ENCODE measurements at places on chromosomes 2 and 18. TPM values are rescaled to one million over a fixed set of nuclear protein-coding genes. Genes with fewer than 3 reads are reported as not detected.
A peak's percentile ranks its signal among the peaks of the same experiment; 100 is the strongest.

DNA sequence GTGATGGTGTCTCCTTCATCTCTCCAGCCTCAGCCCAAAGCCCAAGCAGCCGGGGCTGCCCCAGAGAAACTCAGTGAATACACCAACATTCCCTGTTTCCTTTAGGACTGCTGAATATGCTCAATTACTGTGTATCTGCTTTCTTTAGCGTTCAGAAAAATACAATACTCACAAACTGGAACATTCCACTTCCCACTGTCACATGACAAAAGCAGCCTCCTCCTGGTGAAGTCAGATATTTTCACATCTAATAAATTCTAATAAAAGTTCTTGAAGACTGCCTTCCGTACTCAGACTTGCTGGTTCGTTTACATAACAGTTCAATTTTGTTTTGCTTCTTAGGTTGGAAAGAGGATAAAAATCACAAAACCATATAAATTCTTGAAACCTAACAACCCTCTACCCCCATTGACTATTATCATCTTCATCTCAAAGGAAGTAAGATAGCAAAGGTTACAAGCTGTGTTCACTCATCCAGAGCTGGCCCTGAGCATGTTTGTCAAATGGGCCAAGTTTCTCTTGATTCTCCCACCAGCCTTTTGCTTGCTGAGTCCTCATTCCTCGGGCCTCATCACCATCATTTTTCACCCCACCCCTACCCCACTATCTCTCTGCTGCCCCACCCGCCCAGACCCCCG lies 190.8 kb upstream of the HNRNPA3 start:
- no peak for DNase-seq
- no peaks in the 10 kb centered on the region for H3K36me3 ChIP-seq
- H3K27ac ChIP-seq = no peak overlapping the region
- no peaks in the 10 kb centered on the region for H3K4me1 ChIP-seq
- peaks cover 2% of the 10 kb centered on the region for H3K27me3 ChIP-seq
- no peak overlapping the region for H3K4me3 ChIP-seq

- DNase-seq = no peak
- peaks cover 2% of the 10 kb centered on the region for H3K27me3 ChIP-seq
- no peaks in the 10 kb centered on the region for H3K4me1 ChIP-seq
- H3K4me3 ChIP-seq = no peak overlapping the region
- H3K27ac ChIP-seq = no peak overlapping the region
- H3K36me3 ChIP-seq = no peaks in the 10 kb centered on the region
These were observed 549.4 kb upstream of the SALL3 start for GRCh38 chr18:78430131-78430758.

ERBB4 gene
- not detected for total RNA-seq

- no peak for DNase-seq
- H3K36me3 ChIP-seq = no peaks in the 10 kb centered on the region
- H3K27me3 ChIP-seq = no peaks in the 10 kb centered on the region
- no peak overlapping the region for H3K4me3 ChIP-seq
- no peaks in the 10 kb centered on the region for H3K4me1 ChIP-seq
- no peak overlapping the region for H3K27ac ChIP-seq
These were observed 19.1 kb upstream of the MC4R start for GRCh38 chr18:60391571-60392226.

GALNT5 gene
- not detected for total RNA-seq

ITGAV gene
- 7.5 TPM for total RNA-seq

DNA sequence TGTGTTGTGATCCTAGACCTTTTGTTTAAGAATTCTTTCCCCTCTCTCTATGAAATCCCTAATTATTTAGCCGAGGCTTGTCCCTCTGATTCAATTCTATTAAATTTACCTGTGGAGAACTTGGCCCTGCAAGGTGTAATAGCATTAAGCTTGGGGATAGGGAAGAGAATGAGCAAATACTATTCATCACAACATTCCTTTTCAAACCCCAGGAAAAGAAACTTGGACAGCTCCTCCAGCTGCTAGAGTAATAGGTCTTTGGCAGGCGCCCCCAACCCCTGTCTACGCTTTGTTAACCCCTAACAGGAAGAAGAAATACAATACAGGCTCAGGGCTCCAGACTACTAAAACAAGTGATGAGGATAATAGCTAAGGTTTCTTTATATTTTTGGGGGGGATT lies 957.0 kb downstream of the CPS1 start:
- H3K36me3 ChIP-seq = no peaks in the 10 kb centered on the region
- H3K27me3 ChIP-seq = no peaks in the 10 kb centered on the region
- DNase-seq = no peak
- no peaks in the 10 kb centered on the region for H3K4me1 ChIP-seq

- H3K27me3 ChIP-seq = no peaks in the 10 kb centered on the region
- H3K4me3 ChIP-seq = no peak overlapping the region
- H3K36me3 ChIP-seq = peaks cover 65% of the 10 kb centered on the region
- no peak overlapping the region for H3K27ac ChIP-seq
- H3K4me1 ChIP-seq = peaks cover 3% of the 10 kb centered on the region
- DNase-seq = no peak
These were observed 24.3 kb downstream of the NCAPH start for GRCh38 chr2:96359866-96360265.

DNA sequence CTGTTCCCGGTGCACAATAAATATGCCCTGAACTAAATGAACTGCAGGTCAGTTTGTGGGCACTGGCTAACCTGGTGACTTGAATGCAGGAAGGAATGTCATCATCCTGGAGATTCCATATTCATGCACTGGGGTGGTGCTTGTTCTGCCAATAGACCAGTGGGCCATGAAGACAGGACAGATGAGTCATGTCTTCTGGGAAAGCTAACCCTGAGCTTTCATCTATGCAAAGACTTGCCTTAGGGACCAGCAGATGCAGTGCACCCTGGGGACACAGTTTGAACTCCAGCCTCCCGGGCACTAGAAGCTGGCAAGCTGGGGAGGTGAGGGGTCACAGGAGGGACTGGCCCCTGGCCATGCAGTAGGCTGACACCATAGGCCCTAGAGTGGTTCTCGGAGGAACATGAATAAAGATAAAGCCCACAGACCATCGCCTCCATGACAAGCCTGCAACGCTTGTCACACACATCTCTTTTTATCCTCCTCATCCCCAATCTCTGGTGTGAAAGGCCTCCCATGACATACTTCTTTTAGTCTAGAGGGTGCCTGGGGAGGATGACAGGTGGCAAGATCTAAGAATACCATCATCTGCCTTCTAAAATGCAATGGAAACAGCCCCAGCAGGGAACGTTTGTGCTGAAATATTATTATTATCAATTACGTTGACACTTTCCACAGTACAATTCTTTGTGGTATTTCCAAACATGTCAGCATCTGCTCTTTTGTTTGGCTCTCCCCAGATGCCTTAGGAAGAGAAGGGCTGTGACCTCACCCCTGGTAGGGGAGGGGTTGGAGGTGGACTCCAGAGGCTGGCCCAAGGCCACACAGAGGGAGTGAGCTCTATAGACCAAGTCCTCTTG lies 267.4 kb upstream of the RAB6C start:
- H3K4me3 ChIP-seq = no peak overlapping the region
- no peak overlapping the region for H3K27ac ChIP-seq
- no peak for DNase-seq
- no peaks in the 10 kb centered on the region for H3K4me1 ChIP-seq
- no peaks in the 10 kb centered on the region for H3K27me3 ChIP-seq

GRCh38 chr2:237122214-237122666 lies 36.6 kb downstream of the COPS8 start:
- H3K27me3 ChIP-seq = peaks cover 2% of the 10 kb centered on the region
- no peak overlapping the region for H3K4me3 ChIP-seq
- H3K36me3 ChIP-seq = no peaks in the 10 kb centered on the region
- peak; percentile 75 for DNase-seq
- peaks cover 3% of the 10 kb centered on the region for H3K4me1 ChIP-seq

PCARE gene
- total RNA-seq = not detected

PDE1A gene
- total RNA-seq = not detected

SCN7A gene
- not detected for total RNA-seq

DNA sequence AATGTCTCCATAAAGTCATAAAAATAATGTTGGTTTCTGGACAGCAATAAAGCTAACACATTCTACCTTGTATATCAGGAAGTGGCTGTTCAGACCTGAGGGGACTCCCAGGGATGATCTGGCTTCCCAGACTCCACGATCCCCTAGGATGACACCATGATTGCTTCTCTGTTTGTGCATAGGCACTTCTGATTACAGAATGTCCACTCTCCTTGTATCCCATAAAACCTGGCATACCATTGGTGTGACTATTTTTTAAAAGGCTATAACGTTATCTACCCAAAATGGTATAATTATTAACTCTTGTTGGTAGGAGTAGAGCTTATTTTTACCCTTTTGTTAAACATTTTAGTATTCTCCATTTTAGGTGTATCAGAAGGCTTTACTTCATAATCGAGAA lies 57.1 kb downstream of the PTH2R start:
- H3K4me3 ChIP-seq = no peak overlapping the region
- no peaks in the 10 kb centered on the region for H3K4me1 ChIP-seq
- no peaks in the 10 kb centered on the region for H3K27me3 ChIP-seq
- no peak overlapping the region for H3K27ac ChIP-seq
- H3K36me3 ChIP-seq = no peaks in the 10 kb centered on the region
- no peak for DNase-seq

DNA sequence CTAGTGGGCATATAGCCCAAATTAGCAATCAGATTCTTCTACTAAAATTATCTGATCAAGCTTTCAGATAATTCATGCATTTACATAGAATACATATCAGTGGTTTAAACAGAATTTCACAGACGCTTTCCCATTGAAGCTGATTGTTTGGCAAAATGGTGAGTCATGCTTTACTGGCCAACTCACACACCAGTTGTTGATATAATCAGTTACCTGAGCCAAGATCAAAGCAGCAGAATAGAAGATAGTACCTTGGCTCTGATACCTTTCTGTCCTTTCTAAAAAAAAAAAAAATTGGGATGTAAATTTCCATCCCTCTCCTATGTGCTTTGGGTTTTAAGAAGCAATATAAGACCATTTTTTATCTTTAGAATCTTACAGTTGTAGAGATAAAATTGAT lies 178.0 kb downstream of the MCFD2 start:
- peaks cover 21% of the 10 kb centered on the region for H3K4me1 ChIP-seq
- no peak overlapping the region for H3K27ac ChIP-seq
- H3K4me3 ChIP-seq = no peak overlapping the region
- peaks cover 3% of the 10 kb centered on the region for H3K36me3 ChIP-seq
- H3K27me3 ChIP-seq = no peaks in the 10 kb centered on the region

MEP1B gene
- not detected for total RNA-seq

- H3K27ac ChIP-seq = no peak overlapping the region
- H3K36me3 ChIP-seq = peaks cover 13% of the 10 kb centered on the region
- peaks cover 42% of the 10 kb centered on the region for H3K4me1 ChIP-seq
- no peaks in the 10 kb centered on the region for H3K27me3 ChIP-seq
These were observed 112.4 kb upstream of the CAB39 start for GRCh38 chr2:230600285-230600684.

KIF1A gene
- 9.0 TPM for total RNA-seq

SEPTIN2 gene
- 211 TPM for total RNA-seq

GRCh38 chr2:42046819-42047487 lies 868 bp upstream of the PKDCC start:
- H3K4me3 ChIP-seq = peak overlapping the region; percentile 33
- H3K27me3 ChIP-seq = peaks cover 42% of the 10 kb centered on the region
- H3K27ac ChIP-seq = no peak overlapping the region
- no peak for DNase-seq

- no peak overlapping the region for H3K4me3 ChIP-seq
- DNase-seq = no peak
- peaks cover 27% of the 10 kb centered on the region for H3K27me3 ChIP-seq
- H3K4me1 ChIP-seq = no peaks in the 10 kb centered on the region
- no peak overlapping the region for H3K27ac ChIP-seq
- no peaks in the 10 kb centered on the region for H3K36me3 ChIP-seq
These were observed 35.4 kb upstream of the DYNC1I2 start for GRCh38 chr2:171651667-171652415.

DNA sequence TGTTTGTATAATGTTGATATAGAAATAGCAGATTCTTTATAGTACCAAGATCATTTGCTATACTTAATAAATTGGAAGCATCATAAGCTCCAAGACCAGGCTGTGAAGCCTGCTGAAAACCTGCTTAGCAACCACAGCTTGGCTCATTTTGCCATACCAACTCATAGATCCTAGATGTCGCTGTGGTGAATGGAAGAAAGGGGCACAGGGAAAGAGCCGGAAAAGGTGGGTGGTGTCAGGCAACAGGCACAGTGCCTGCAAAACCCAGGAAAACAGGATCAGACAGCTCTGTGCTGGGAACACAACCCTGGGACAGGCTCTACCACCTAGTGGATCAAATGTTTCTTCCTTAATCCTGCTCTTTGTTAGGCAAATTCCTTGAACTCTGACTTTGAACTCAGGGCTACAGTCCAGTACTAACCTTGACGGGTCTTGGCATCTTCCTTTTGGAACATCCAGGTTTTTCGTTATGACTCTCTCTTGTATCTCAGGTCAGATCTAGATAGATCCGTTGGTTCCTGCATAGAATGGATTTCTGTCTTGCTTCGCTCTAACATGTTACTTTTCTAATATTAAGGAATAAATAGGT lies 31.6 kb downstream of the TWSG1 start:
- H3K27me3 ChIP-seq = no peaks in the 10 kb centered on the region
- no peak overlapping the region for H3K4me3 ChIP-seq
- peaks cover 14% of the 10 kb centered on the region for H3K36me3 ChIP-seq
- H3K4me1 ChIP-seq = no peaks in the 10 kb centered on the region
- no peak for DNase-seq

- no peak overlapping the region for H3K4me3 ChIP-seq
- H3K4me1 ChIP-seq = peaks cover 2% of the 10 kb centered on the region
- no peaks in the 10 kb centered on the region for H3K36me3 ChIP-seq
- no peak for DNase-seq
- peaks cover 2% of the 10 kb centered on the region for H3K27me3 ChIP-seq
- H3K27ac ChIP-seq = no peak overlapping the region
These were observed 287.7 kb upstream of the ID2 start for GRCh38 chr2:8394131-8394530.

CXCR1 gene
- total RNA-seq = not detected

DNA sequence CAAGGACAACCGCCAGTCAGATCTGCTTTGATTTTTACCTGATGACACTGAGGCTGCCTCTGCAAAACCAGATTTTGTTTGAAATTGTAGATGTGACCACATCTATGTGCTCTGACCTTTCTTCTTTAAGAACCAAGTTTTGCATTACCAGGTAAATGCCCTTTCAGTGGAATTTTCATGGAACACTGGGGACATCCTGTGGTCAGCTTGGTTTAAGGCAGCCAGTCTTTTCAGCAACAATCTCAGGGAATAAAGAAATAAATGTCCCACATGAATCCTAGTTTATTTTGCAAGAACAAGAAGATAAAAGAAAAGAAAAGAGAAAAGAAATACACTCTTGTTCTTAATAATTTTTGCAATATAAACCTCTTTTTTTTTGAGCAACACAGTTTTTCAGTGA lies 90.6 kb downstream of the POU3F3 start:
- H3K27me3 ChIP-seq = peaks cover 6% of the 10 kb centered on the region

DNA sequence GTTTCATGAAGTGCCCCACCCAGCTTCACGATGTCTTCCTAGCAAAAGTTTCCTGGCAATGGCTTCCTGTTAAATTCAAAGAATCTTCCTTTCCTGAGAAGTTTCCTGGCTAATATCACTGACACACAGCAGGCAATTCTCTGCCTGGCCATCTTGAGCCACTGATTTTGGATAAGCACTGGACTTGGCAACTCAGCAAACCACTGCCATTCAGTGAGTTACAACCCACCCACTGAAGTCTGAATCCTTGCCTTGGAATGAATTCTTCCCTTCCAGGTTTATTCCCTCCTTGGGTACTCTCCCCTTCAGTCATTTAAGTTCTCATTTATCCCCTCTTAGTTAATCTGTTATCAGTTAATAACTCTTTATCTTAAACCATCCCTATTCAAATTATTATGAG lies 426.0 kb downstream of the MBD2 start:
- H3K36me3 ChIP-seq = no peaks in the 10 kb centered on the region
- no peak overlapping the region for H3K27ac ChIP-seq
- no peak for DNase-seq
- H3K4me3 ChIP-seq = no peak overlapping the region

GRCh38 chr18:32389858-32390257 lies 80.8 kb downstream of the GAREM1 start:
- H3K36me3 ChIP-seq = no peaks in the 10 kb centered on the region
- no peak for DNase-seq
- no peak overlapping the region for H3K27ac ChIP-seq
- no peaks in the 10 kb centered on the region for H3K4me1 ChIP-seq
- no peak overlapping the region for H3K4me3 ChIP-seq

GALR1 gene
- not detected for total RNA-seq

Data from activated CD8-positive, alpha-beta T cell treated with anti-CD3 and anti-CD28 coated beads for 36 hours (primary cell).